ENCODE measurements at places on chromosomes 4 and X.

DNA sequence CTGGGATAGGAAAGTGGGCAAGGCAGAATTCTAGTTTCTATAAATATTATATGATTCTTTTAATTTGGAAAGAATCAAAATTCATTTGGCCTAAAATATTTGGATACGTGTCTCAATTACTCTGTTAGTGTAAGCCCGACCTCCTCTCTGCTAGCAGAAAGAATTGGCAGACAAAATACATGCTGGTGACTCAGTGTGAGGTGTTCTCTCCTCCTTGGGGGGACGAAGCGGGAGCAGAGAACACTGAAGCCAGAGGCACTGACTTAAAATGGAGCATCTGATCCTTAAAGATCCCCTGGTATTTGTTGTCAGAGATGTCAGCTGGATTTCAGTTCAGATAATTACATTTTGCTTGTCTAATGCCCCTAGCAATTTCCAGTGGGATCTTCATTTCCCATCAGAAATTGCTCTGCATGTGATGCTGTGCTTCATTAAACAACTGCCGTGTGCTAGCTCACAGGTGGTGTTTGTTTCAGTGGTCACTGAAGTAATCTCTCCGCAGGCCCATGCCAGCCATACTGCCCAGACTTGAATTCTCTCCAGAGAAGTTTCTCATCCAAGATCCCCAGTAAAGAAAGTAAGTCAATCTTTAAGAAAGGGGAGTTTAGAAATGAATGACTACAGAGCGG, 188.7 kb upstream of the TLL1 start:
- no peak for DNase-seq

DNA sequence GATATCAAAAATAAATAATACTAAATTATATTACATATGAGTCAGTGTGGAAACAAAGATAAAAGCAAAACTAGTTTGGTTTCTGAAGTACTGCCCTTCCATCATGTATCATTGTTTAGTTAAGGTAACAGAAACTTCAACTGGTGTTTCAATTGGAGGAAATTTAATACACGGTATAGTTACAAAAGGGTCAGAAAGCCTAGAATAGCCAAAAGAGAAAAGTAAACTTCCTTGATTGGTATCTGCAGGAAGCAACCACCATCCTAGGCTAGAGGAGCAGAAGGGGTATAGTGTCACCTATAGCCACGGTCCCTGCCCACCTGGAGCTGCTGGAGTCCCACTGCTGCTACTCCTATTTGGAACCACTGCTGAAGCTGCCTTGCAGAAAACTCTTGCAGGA, 185.6 kb downstream of the SLC7A11 start:
- DNase-seq, result no peak

GRCh38 chr4:14857475-14857874, 144.8 kb upstream of the CPEB2 start:
- DNase-seq, result no peak

DNA sequence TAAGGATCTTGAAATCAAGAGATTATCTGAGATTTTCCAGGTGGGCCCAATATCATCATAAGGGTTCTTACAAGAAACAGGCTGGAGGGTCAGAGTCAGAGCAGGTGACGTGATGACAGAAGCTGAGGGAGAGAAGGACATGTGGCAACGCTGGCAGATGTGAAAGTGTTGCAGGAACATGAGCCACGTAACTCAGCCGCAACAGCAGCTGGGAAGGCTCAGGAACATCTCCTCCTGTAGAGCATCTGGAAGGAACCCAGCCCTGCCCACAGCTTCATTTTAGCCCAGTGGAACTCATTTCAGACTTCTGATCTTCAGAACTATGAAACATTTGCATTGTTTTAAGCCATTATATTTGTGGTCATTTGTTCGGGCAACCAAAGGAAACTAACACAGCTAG, 156.3 kb upstream of the VEGFC start:
- DNase-seq, result no peak

GRCh38 chr4:20043991-20044390, 207.7 kb upstream of the SLIT2 start:
- no peak for DNase-seq

DNA sequence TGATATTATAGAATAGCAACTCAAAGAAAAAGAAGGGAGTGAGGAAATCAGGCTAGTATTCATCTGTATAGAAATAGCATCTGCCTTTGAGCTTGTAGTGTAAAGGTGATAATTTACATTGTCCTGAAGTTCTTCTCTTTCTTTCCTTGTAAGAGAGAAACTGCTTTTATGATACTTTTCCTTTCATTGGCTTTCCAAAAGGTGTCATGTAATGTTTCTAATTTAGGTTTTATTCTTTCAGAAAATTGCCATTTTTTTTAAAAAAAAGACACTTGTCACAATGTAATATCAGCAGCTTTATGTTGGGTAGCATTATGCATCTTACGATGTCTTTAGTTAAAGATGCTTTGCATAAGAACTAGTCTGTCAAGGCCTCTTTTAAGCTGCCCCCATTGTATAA, 1153.8 kb upstream of the PCDH7 start:
- no peak for DNase-seq

DNA sequence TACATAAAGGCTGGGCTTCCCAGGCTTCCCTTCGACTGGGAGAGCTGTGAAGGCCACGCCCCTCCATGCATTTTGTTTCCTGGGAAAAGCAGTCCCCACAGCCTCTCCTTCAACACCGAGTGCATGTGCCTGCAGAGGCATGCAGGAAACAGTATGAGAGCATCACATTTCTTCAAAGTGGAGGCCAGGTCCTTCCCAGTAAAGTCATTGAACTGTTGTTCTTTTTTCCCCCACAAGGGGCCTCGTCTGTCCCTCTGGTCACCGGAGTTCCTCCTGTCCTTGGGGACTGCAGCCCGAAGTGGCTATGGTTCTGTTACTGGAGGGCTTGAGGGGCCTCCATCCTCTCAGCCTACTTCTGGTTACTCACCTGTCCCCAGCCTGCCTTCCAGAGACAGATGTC, 56.0 kb downstream of the RAI2 start:
- DNase-seq, result no peak

- no peak for DNase-seq
Measured at GRCh38 chrX:39338583-39338982, 537.3 kb downstream of the MID1IP1 start.

DNA sequence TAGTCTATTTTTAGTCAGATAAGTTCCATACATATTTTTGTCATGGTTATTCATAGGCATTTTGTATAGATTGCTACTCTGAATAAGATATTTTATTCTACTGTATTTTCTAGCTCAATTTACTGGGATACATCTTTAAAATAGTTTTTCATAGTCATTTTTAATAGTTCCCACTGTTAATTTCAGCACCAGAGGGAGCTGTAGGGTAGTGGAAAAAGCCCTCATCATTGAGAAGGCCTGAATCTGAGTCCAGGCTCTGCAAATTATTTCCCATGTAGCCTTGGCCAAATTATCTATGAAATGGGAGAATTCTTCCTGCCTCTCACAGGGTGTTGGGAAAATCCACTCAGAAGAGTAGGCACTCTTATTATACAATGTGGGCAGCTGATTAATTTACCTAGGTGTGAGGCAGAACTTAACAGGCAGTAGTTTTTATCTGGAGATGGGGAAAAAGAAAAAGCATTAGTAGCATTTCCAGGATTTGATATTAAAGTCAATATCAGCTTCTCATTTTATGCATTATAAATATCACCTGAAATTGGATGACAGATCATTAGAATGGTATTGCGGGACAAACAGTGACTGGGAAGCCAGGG, 102.9 kb upstream of the PAQR3 start:
- no peak for DNase-seq

DNA sequence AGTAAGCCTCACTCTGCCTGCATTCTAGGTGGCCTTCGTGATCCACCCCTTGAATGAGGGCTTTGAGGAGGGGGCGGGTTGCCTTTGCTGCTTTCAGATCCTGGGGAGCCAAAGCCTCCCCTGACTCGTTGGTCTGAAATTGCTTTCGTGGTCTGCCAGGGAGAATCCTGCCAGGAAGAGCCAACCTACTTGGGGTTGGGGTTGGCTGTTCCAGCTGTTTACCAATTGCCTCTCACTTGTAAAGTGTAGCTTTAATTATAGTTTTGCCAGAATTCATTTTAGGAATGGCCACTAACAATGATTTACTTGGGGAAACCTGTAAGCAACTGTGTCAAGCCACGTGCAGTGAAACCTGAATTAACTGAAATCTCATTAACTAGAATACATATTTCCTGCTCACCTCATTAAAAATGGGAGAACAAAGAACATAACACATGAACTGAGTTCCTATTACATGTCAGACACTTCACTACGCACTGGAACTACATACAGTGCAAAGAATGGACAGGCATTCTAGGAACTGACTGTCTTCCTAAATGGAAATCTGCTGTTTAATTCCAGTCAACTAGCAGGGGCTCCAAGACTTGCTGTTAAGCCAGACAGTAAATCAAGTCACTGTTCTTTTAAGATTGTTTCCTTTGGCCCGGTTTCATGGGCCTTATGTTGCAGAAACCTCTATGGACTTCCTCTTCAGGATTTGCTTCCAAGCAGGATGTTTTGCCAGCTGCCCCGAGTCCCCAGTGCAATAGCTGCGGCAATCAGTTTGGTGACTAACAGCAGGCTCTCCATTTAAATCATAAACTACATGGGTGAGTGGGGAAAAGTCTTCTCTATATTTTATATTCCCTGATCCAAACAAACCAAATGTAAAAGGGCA, 16.4 kb upstream of the NKRF start:
- no peak for DNase-seq

DNA sequence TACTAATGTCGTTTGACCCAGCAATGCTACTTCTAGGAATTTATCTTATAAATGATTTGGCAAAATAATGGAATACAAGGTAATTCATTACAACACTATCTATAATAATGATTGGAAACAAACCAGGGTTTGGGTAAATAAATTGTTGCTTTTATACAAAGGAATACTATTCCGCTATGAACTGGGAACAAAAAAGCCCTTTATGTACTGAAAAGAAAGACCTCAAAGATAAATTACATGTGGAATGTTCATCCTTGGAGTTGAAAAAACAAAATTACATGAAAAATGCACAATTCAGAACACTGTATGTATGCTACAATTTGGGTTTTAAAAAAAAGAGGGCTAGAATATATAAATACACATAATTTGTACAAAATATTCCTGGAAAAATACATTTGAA, 5.2 kb upstream of the NUP54 start:
- DNase-seq, result no peak

GRCh38 chr4:113845138-113845537, 83.6 kb upstream of the CAMK2D start:
- no peak for DNase-seq

- DNase-seq, result no peak
Measured at GRCh38 chrX:150790021-150790420, 96.8 kb downstream of the MTMR1 start.

DNA sequence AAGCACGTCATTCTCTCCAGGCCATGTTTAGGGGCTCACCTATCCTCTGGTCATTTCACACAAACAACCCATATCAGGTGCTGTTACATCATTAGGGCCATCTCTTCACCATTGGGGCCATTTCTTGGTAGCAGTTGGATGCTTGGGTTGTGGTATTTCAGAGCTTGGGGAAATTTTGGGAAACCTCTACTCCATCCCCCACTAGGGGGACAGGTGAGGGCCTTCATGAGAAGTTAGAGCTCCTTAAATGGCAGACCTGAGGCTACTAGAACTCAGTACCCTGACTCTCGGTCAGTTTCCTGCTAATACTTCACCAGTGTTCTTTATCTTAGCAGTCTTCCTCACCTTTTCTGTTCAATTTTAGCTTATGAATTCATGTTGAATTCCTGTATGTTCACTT, 50.2 kb downstream of the ZNF827 start:
- no peak for DNase-seq

- DNase-seq, result no peak
Measured at GRCh38 chrX:44459501-44459900, 83.2 kb downstream of the FUNDC1 start.

DNA sequence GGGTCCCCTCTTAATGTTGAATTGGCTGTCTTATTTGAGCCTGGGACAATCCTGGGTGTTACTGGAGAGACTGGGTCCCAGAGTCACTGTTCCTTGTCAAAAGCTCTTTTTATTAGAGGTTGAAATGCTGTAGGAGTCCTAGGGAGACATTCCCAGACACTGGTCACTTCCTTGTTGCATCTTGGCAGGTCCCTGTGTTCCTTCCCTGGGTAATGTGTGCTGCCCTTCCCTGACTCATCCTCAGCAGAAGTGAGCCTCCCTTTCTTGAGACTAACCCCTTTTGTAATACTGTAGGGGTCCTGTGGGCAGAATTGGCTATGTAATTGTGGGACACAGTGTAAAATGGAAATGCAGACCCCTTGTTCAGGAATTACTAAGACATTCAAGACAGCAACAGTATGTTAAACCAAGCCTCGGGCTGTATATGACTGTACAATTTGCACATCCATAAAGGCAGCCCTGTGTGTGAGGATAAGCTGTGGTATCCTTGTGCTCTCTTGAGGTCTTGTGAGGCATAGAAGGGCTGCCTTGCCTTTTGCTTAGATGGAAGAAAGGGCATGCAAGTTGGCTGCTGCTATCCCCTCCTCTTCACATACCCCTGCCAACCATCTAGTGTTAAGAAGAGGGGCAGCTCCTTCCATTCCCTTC, 53.5 kb downstream of the DCLK2 start:
- no peak for DNase-seq

- no peak for DNase-seq
Measured at GRCh38 chrX:41705680-41706374, 17.1 kb downstream of the GPR34 start.

- no peak for DNase-seq
Measured at GRCh38 chrX:136646602-136647239, 1.2 kb upstream of the CD40LG start.

DNA sequence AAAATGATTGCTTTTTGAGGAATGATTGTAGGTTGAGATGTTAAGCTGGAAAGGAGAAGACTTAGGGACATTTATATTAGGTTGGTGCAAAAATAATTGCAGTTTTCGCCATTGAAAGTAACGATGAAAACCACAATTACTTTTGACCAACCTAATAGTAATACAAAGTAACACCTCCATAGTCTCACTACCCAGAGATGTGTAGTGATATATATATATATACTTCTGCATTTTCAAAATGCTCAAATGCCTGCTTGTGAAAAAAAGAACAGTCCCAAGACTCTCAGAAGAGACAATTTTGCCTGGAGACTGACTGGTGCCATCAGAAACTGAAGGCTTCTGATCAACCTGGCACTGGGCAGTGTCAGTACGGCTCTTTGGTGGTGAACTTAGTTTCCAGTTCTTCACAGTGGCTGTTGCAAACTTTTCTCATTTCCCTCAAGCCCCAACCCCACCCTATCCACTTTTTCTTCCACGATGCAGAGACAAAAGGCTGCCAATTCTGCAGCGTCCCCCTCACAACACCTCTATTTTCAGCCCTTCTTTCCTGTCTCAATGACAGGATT, 35.1 kb upstream of the TAPT1 start:
- no peak for DNase-seq

- no peak for DNase-seq
Measured at GRCh38 chr4:113383111-113383785, 333.8 kb downstream of the ANK2 start.

GRCh38 chr4:148445071-148445859, 3.1 kb upstream of the NR3C2 start:
- peak; percentile 66 for DNase-seq

GRCh38 chr4:136414981-136415380, 1117.3 kb downstream of the PCDH18 start:
- no peak for DNase-seq

GRCh38 chrX:29435396-29435795, 780.0 kb upstream of the MAGEB2 start:
- no peak for DNase-seq

Data from anterior cingulate cortex (tissue), 58 donors.